ENCODE measurements at places on chromosomes 7 and 10.

DNA sequence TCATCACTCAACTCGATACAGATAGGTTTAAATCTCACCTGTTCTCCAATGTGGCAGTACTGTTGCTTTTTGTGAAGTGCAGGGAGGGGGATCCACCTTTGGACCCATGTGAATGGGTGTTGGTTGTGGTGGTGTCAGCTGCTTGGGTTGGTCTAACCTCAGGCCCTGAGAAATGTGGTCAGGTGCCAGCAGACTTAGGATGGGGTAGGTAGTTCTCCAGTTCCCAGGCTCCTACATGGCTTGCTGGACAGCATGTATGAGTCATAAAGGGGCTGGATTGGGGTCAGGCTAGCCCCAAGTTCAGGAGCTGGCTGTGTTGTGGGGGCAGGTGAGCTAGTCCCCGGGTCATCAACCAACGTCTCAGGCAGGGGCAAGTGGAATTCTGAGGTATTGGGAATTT lies 472.6 kb upstream of the CNTNAP2 start:
- DNase-seq = no peak

GRCh38 chr10:23442936-23443335 lies 4.1 kb downstream of the OTUD1 start:
- DNase-seq = no peak

- DNase-seq = no peak
Measured at GRCh38 chr7:116315803-116316202, 105.5 kb downstream of the TES start.

GRCh38 chr7:113268757-113269156 lies 150.4 kb upstream of the SMIM30 start:
- DNase-seq = no peak

- no peak for DNase-seq
Measured at GRCh38 chr7:130356876-130357611, 12.4 kb downstream of the CPA5 start.

DNA sequence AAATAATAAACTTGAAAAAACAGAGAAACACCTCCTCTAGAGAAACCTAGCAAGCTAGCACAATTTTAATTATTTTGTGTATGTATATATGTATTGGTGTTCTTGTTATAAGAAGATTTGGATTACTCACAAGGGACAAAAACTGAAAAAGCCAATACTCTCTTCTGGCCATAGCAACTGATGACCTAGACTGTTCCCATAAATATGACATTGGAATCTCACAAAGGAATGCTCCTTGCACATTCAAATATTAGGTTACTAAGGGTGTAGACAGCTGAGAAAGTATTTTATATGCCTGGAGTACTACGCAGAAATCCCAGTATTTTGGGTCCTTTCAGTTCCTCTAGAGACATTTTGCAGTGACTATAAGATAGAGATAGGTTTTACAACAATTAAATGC lies 279.4 kb downstream of the FZD1 start:
- DNase-seq = no peak

GRCh38 chr10:68594405-68594804 lies 34.3 kb downstream of the TET1 start:
- no peak for DNase-seq

DNA sequence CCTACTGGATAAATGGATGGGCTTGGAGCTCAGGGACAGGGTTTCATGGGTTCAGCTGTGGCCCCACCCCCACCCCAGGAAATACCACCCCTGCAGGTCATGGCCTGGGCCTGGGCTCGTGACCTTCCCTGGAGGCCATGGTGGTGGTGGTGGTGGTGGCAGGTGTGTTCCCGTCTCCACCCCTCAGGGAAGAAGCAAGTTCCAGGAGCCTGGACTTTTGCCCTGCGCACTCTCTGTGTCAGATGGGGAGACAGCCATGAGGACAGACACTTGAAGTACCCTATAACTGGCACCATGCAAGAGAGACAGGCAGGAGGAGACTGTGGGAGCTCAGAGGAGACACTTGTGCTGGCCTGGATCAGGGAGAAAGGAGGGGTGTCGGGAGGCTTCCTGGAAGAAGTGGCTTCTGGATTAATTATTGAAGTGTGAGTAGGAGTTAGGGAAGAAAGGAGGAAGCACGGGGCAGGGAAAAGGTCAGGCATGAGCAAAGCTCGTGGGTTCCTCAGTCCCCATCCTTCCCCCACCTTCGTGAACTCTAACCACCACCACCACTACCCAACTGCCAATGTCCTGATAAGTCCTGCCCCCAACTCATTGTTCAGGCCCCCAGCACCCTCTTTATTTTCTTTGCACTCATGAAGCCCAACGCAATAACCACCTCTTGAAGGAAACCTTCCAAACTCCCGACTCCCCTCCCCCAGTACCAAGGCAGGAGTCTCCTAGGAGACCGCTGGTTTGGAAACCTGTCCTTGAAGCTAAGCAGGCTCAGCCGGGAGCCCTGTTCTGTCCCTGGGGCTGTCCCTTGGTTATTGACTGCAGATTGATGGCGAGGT lies 8.9 kb downstream of the SH2B2 start:
- no peak for DNase-seq

DNA sequence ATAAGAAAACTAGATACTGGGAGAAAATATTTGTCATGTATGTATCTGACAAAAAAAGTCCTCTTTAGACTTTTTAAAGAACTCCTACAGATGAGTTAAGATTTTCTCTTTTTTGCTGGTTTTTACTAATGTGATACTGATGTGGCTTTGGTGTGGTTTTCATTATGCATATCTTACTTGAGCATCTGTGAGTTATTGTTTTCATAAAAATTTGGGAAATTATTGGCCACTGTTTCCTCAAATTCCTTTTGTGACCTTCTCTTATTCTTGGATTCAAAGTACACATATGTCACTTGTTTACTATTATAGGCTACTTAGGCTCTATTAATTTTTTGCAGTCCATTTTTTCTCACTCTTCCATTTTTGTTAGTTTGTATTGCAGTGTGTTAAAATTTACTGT lies 89.0 kb downstream of the PPP1R9A start:
- no peak for DNase-seq

DNA sequence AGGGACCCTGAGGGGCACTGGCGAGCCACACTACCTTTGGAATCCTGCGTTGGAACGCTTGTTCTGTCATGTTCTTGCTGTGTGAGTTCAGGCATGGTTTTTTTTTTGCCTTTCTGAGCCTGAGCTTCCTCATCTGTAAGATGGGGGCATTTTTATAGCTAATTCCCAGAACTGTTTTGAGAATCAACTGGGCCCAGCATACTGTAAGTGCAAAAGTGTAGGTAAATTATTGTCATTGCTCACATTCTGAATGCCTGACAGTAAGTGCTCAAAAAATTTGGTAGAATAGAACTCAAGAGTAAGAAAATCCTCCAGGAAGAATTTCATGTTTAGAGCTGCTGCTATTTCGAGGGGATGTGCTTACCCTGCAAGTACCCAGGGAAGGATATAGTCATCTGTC lies 22.2 kb downstream of the SLC25A28 start:
- no peak for DNase-seq

DNA sequence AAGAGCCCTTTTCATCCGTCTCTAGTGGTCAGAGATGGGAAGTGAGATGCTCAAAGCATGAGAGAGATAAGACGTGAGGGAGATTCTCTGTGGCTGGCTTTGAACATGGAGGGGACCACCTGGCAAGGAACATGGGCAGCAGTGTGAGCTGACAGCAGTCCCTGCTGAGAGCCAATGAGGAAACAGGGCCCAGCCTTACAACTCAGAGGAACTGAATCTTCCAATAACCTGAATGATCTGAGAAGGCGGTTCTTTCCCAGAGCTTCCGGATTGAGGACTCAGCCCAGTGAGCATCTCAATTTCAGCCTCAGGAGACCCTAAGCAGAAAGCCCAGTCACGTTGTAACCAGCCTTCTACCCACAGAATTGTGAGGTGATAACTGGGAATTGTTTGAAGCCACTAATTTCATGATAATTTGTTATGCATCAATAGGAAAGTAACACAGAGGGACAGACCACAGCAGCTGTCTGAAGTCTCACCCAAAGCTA lies 33.9 kb upstream of the IKZF1 start:
- DNase-seq = no peak

DNA sequence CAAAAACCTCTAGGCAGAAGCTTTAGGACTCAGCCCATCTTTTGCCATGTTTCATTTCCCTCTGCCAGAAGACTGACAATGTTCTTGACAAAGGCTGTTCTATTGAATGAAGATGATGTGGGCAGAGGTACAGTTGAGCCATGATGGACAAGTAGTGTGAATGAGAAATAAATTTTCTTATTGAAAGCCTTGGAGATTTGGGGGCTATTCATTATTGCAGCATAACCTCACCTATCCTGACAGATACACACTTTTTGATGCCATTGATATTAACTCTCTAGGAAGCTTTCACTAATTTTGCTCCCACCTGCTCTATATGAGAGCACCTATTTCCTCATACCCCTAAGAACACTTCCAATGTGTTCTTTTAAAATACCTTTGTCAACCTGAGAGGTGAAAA lies 36.9 kb upstream of the HPS1 start:
- no peak for DNase-seq

GRCh38 chr7:54901840-54902239 lies 117.0 kb upstream of the EGFR start:
- DNase-seq = no peak
